Hepatocyte (in vitro differentiated cells): ENCODE measurements at places on chromosomes 2 and 18. TPM values are rescaled to one million over a fixed set of nuclear protein-coding genes. Genes with fewer than 3 reads are reported as not detected.

DNA sequence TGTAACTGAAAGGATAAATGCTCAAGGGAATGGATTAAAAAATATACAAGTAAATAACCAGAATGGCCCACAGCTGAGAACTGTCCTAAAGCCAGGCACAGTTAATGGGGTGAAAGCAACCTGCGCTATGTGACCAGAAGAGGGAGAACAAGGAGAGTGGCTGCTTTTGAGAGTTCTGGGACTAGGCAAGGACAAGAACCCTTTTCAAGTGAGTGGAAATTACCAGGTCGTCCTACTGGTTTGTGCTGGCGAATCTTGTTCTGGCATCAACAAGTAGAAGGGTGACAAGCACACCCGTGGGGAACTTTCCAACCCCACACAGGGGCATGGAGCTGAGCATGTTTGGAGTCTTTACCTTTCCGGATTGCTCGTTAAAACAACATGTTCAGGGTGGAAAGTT is 82.8 kb downstream of the TMEM17 start:
- no peak for DNase-seq

DNA sequence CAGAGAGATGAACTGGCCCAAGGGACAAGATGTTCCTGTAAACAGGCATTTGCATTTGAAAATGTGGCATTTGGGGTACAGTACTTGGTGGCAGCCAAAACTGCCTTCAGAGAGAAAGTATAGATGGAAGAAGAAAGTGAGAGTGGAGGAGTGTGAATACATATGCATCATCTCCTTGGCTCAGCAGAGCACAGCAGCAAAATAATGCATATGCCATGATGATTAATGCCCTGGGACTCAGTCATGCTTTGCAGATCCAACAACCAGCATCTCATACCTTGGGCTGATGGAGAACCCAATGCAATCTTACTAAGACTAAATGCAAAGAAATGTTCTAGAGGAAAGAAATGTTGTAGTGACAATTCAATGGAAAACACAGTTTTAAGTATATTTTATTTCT is 29.7 kb upstream of the CYTIP start:
- no peak for DNase-seq

The NT5DC4 gene
- 1.2 and 2.7 TPM in 2 replicates for total RNA-seq

The FBXO15 gene
- 0.48 and 0.93 TPM in 2 replicates for total RNA-seq

The MTCL1 gene
- 16.5 and 19.7 TPM in 2 replicates for total RNA-seq

The CRACDL gene
- 0.40 and 0.47 TPM in 2 replicates for total RNA-seq

DNA sequence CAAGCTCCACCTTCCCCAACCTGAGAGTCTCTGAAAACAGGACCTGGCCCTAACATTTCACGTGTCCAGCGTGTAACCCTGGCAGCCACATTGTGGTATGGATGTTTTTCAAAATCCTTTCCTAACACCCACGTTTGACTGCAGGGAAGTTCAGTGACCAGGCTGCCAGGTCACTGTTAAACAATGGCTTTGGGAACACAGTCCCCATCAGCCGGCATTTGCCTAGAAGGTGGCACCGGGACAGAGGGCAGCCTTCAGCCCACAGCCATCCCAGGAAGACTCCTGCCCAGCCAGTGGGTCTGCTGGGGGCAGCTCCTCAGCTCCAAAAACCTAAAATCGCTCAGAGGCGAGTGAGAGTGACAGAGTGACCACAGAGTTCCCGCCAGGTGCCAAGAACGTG is 140.2 kb downstream of the SH3BP4 start:
- no peak for DNase-seq

The MEP1B gene
- 0.36 and 2.3 TPM in 2 replicates for total RNA-seq

GRCh38 chr2:212814941-212815340 is 276.3 kb upstream of the ERBB4 start:
- no peak for DNase-seq

DNA sequence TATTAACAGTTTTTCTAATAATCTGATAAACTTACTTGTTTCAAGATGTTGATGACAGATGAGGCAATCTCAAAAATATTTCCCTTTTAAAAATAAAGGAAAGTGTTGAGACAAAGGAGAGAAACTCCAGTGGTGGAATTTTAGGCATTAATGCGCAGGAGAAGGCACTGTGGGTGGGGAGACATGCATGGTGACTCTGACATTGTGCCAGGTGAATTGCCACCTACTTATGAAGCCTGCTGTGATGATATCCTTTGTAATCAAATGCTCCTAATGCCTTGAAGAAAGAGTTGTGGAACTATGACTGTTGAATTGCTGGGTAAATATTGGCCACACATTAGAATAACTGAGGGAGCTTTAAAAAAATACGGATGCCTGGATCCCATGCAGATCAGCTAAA is 101.4 kb downstream of the PLA2R1 start:
- no peak for DNase-seq

DNA sequence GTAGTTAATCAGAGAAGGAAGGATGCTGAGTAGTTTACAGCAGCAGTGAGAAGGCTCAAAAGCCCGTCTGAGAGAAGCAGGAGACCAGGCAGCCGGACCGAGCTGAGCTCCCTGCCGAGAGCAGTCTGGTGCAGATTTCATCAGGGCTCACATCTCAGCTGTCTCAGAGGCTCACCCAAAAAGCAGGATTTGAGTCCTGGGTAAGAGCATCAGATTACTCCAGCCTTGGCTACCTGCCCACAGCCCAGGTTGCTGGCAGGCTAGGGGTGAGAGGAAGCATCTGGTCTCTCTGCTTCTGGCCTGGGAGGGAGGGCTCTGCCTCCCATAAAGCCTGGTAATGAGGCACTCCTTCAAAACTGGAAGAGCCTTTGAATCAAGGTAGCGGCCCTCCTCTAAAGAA is 140.5 kb downstream of the ST6GAL2 start:
- peak; percentile 28 for DNase-seq

The SPHKAP gene
- total RNA-seq, result 0.28 and 0.33 TPM in 2 replicates

DNA sequence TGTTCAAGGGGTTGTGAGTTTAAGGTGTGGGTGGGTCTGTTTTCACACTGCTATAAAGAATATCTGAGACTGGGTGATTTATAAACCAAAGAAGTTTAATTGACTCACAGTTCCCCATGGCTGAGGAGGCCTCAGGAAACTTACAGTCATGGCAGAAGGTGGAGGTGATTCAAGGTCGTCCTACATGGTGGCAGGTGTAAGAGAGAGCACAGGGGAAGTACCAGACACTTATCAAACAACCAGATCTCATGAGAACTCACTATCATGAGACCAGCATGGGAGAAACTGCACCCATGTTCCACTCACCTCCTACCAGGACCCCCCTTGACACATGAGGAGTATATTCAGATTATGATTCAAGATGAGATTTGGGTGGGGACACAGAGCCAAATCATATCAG is 38.0 kb downstream of the RHBDD1 start:
- DNase-seq, result no peak

The CYP27A1 gene
- total RNA-seq, result 34.5 and 38.8 TPM in 2 replicates

DNA sequence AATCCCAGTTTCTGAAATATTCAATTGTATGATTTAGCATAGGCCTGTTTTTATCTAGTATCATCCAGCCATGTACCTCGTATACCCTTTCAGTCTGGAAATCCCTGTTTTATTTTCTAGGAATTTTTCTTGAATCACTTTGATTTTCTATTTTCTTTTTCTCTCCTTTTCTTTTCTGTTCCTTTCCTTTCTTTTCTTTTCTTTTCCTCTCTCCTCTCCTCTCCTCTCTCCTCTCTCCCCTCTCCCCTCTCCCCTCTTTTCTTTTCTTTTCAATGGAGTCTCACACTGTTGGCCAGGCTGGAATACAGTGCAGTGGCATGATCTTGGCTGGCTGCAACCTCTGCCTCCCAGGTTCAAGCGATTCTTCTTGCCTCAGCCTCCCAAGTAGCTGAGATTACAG is 63.5 kb downstream of the SMCHD1 start:
- no peak for DNase-seq

GRCh38 chr2:108287169-108287568 is 1.5 kb upstream of the SULT1C2 start:
- DNase-seq, result no peak

The CSRNP3 gene
- 8.1 and 14.0 TPM in 2 replicates for total RNA-seq

DNA sequence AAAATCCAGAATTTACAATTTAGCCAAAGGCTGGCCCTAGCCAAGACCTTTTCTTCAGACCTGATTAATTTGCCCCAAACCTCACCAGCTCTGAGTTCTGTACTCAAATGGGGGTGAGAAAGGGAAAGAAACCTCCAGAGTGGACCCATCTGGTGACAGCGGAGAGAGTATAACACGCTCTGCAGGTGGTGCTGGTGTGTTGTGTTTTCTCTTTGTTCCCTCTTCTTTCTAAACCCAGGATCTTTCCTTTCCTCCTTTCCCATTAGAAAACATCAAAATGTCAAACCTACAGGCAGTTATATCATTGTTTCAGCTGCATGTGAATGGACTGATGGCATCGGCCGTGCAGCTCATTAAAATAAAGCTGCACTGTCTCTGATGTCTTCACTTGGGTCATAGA is 253.2 kb upstream of the SP5 start:
- no peak for DNase-seq

The DSEL gene
- 15.7 and 18.9 TPM in 2 replicates for total RNA-seq

The LRP2 gene
- total RNA-seq, result 33.8 and 38.3 TPM in 2 replicates
